ENCODE measurements at places on chromosomes 1 and 21.

GRCh38 chr1:168603501-168604110 lies 27.2 kb downstream of the XCL1 start:
- DNase-seq: peak; percentile 59

- peak; percentile 51 for DNase-seq
Measured at GRCh38 chr1:155241069-155241679, 14.1 kb downstream of the ENTREP3 start.

DNA sequence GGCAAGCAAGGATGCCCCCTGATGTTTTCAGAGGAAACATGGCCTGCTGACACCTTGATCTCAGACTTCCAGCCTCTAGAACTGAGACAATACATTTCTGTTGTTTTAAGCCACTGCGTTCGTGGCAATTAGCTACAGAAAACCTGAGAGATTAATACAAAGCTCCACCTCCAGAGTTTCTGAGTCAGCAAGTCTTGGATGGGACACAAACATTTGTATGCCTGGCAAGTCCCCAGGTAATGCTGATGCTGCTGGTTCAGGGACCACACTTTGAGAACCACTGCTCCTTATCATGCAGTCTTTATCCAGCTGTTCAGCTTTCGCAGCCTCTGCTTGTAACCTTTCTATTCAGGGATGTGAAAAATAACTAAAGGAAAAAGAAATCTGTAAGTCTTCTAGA lies 565.7 kb upstream of the PLXNA2 start:
- DNase-seq: no peak

DNA sequence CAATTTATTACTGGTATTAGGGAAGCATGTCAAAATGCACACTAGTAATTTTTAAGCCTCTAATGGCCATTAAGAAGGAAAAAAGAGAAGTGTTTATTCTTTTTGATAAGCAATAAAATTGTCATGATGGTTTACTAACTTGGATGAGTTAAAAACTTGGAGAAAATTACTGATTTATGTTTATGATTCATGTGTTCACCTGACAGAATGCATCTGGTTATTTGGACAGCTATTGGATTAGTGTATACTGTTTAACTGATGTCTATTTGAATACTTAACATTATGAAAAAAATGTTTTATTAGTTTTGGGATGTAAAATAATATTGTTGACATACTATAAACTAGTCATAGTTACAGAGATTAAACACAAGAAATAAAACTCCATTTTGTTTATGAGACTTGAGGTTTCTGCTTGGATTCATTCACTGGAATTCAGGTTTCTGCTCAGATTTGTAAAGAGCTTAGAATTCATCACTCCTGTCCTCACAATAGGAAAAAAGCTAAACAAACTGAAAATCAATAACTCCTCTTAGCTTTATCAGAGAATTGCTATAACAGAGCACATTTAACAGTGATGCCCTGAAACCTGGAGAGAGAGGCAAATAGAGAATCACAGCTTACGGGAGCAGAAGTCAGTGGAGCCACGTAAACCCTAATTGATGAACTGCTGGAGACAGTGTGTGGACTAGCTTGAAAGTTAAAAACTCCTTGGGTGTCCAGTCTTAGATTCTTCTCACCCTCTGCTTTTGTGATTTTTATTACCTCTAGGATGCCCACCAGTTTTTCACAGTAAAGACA lies 56.7 kb downstream of the RALGPS2 start:
- no peak for DNase-seq

DNA sequence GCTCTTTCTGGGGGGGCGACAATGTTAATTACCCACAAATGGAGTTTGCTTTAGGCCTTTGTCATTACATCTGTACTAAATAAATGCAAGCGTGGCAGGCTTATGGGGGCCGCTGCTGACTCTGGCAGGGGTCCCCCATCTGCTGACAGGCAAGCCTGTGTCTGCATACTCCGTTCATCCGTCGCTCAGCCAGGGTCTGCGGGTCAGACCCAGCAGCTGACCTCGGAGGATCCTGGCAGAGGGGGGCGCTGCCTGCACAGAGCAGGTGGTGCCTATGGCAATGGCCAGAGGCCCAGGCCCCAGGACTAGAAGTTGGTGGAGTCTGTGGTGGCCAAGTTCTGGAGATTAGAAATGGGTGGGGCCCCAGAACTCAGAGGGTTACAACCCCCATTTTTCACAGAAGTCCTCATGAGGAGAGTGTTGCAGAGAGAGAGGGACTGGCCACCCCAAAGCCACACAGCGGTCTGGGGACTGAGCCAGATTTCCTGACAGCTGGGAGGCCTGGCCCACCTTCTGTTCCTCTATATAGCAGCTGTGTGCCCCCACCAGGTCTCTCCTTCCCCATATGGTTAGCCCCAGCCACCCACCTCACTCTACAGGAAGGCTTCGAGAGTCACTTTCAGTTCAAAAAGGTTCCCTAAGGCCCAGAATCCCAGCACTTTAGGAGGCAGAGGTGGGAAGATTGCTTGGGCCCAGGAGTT lies 31.0 kb downstream of the TTC39A start:
- no peak for DNase-seq

GRCh38 chr1:200438911-200439310 lies 29.1 kb upstream of the ZNF281 start:
- DNase-seq: no peak

DNA sequence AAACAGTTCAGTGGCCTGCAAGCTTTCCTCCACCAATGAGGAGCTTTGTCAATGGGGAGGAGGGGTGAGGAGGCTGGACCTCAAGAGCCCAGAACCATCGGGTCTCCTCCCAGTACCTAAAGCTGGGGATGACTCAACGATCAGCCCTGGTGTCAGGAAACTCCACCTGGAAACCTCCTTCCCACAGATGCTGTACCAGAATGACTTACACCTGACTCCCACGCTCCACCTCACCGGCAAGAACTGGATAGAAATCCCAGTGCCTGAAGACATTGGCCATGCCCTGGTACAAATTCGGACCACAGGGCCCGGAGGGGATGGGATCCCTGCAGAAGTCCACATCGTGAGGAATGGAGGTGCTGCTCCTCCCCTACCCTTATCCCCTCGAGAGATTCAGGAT lies 11.4 kb downstream of the TMEM81 start:
- DNase-seq: no peak

GRCh38 chr1:38258085-38258627 lies 211.6 kb upstream of the POU3F1 start:
- DNase-seq: no peak

DNA sequence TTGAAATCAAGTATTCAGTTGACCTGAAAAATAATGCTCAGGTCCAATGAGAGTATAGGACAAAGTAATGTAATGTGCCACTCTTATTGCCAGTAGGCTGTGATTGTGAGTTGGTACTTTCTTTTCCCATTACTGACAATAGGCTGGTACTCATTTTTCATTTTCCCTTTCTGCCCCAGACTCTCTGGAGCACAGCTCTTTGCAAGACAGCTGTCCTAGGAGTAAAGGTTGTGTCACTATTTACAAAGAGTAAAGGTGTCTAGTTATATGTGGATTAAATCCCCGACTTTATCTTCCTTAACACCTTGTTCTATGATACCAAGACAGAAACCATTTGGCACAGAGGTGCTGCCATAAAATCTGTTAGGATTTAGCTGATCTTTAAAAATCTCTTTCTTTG lies 32.3 kb upstream of the RASAL2 start:
- DNase-seq: no peak

- no peak for DNase-seq
Measured at GRCh38 chr1:28646040-28646439, 2.4 kb upstream of the RNU11 start.

DNA sequence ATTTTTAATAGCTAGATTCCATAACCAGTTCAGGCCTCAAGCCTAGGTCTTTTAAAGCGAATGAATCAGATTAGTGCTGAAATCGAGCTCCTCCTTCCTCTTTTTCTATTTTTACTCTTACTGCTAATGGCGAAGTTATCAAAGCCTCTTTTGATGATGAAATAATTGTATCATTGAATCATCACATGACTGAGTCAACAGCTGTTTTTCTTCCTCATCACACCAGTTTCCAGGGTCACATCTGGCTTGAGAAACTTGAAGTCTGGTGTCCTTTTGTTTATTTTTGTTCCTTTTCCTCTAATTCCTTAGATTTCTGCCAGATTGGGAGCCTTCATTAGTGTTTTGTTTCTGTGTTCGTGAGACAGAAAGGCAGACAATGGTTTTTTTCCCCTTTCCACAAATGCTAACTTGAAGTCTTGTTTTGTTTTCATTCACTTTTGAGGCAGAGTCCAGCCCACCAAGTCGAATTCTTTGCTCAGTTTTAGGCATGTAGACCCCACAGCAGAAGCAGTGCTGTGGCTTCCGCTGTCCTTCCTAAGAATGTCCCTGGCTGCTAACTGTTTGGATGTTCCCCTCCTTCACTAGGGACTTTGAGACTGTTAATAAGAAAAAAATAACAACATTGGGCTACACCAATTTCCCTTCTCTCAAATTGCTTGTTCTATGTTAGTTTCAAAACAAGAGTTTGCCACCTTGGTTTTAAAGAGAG lies 51.9 kb upstream of the FMOD start:
- no peak for DNase-seq

DNA sequence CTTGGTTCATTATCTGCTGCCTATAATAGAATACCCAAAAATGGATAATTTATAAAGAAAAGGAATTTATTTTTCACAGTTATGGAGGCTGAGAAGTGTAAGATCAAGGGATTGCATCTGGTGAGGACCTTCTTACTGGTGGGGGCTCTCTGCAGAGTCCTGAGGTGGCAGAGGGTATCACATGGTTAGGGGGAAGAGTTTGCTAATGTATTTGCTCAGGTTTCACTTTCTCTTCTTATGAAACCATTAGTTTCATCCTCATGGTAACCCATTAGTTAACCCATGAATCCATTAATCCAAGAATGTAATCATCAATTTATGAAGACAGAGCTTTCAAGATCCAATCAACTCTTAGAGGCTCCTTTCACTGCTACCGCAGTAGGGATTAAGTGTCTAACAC lies 120.6 kb downstream of the DNM3 start:
- DNase-seq: no peak

DNA sequence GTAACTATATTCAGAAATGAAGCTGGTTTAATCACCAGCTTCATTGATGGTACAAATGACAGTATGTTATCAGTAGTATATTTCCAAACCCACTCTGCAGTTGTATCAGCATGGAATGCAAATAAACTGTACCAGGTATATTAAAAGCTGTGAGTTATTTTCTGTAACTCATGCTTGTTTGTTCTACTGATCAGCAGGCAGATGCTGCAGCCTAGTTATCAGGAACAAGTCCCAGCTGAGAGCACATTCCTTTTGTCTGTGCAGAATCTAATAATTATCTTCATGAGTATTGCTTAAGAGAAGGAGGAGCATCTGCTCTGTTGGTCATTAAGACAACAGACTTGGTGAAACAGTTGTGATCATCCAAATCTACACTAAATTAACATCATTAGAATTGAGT lies 1331.1 kb downstream of the MRPL39 start:
- DNase-seq: no peak

DNA sequence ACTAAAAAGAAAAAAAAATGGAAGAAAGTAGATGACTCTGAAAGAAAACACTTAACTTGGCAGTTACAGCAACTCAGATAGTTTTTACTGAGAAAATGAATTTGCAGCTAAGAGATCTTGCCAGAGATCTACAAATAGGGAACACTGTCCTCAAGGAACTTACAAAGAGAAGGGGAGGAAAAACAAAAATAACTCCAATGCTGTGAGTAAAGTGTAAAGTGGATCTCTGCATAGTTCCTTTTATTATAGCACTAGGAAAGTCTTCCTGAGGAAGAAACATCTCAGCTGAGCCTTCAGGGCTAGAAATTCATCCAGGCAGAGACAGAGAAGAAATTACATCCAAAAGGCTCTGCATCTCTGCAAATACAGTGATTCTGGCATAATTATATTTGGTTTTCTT lies 3.9 kb downstream of the CD1B start:
- DNase-seq: no peak

DNA sequence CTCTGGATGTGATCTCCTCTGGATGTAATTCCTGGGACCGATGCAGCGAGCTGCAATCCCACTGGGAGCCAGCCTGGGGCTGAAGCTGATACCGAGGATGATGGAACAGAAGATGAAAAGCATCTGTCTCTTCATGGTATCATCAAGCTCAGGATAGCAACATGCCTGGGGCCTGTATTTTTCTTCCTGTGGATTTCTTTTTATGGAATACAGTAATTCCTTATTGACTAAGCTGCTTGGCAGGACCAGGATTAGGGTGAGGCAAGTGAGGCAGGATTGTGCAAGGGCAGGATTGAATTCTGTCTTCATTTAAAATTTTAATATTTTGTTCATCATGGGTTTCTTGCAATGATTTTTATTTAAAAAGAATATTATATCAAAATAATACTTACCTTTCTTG lies 86.6 kb downstream of the SLC25A24 start:
- no peak for DNase-seq

DNA sequence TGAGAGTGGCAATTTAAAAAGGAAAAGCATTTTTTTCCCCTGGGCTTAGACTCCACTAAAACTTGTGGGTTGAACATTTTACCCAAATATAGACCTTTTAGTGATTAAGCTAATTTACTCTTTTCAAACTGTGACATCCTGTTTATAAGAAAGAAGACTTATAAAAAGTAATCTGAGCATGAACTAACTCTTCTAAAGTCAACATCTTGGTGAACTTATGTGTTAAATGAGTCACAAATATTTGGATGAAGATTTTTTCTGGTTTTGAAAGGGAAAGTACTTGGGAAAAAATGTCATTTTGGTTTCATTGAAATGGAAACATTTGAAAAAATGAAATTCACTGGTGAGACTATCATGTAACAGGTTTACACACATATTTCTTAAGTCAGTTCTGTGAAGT lies 109.8 kb downstream of the KCNK2 start:
- no peak for DNase-seq
